ENCODE measurements at places on chromosomes 13 and 19.
A peak's percentile ranks its signal among the peaks of the same experiment; 100 is the strongest.

DNA sequence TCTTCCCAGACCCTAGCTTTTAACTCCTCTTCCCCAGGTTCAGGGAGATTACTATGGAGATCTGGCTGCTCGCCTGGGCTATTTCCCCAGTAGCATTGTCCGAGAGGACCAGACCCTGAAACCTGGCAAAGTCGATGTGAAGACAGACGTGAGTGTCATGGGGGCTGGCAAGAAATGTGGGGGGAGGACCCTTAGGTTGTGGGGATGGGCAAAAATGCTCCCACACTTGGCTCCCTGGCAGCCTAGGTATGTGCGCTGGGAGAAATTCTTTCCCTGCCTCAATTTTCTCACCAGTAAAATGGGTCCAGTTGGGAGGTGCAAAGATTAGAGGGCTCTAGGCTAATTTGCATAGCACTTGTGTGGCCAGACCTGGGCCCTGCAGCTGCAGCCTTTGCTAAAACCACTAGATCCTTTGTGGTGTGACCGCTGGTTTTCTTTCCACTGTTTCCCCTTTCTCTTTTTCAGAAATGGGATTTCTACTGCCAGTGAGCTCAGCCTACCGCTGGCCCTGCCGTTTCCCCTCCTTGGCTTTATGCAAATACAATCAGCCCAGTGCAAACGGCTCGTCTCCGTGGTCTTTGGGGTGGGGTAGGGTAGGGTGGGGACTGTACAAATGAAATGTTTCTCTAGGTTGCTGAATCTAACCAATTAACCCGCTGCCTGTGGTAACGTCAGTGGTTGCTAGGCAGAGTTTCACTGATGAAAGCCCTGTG is 959 bp upstream of the RAB4B start:
- peak; percentile 95 for DNase-seq

DNA sequence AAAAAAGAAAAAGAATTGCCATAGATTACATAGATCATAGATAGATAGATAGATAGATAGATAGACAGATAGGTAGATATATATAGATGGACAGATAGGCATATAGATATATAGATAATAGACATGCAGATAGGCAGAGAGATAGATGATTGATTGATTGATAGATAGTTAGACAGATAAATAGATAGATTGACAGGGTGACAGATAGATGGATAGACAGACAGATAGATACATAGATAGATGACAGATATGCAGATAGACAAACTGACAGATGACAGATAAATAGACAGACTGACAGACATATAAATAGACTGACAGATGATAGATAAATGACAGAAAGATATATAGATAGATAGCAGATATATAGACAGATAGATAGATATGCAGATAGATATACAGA is 474.0 kb downstream of the IRS2 start:
- DNase-seq: no peak

GRCh38 chr19:29683009-29683408 is 17.7 kb downstream of the PLEKHF1 start:
- DNase-seq: no peak

DNA sequence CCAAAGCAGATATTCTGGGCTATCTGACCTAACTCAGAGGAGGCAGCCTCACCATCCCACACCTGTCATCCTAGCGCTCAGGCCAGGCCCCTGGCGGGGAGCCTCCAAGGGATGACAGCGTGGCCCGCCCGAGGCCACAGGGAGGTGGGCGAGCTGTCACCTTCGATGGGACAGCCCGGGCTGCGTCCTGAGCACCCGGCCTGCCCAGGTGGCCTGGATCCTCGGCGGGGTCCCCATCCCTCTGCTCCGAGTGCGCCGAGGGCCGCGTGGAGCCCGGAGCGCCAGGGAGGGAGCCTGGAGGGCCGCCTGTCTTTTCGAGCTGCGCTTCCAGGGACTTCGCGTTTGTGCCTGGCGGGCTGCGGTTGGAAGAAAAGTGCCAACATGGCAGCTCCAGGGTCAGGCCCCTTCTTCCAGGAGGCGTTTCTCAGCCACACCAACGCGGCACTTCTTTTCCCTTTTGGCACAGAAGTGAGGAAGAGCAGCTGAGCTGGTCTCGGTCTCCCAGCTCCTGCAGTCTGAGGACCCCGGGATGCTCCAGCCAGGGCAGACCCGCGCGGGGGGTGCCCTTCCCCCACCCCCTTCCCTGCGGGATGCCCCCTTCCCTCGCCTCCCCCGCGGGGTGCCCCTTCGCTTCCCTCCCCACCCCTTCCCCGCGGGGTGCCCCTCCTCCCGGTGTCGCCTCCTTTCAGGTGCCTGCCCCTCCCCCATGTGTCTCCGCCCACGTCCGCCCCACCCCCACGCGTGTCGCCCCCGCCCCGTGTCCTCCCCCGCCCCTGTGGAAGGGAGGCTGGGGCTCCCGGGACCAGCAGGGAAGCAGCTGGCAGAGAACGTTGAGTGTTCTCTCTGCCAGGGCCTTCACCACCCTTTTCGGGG is 42.3 kb downstream of the GJA3 start:
- peak; percentile 44 for DNase-seq

- DNase-seq: no peak
Measured at GRCh38 chr19:16204005-16204294, 6.2 kb downstream of the AP1M1 start.

DNA sequence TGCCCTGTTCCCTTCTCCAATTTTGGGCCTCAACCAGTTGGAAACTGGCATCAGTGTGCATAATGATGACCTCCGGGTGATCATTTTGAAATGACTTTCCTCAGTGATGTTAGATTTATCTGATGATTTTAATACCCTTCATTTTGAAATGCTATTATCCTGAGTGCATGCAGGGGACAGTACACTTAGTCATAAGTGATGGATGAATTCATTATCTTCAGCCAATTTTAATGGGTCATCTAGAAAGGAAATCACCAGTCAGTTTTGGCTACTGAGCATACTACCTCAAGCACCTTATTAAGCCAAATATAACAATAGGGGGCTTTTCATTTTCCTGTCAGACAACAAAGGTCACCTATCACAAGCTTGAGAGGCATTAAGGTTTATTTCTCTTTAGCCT is 118.5 kb upstream of the MIR17HG start:
- DNase-seq: no peak

DNA sequence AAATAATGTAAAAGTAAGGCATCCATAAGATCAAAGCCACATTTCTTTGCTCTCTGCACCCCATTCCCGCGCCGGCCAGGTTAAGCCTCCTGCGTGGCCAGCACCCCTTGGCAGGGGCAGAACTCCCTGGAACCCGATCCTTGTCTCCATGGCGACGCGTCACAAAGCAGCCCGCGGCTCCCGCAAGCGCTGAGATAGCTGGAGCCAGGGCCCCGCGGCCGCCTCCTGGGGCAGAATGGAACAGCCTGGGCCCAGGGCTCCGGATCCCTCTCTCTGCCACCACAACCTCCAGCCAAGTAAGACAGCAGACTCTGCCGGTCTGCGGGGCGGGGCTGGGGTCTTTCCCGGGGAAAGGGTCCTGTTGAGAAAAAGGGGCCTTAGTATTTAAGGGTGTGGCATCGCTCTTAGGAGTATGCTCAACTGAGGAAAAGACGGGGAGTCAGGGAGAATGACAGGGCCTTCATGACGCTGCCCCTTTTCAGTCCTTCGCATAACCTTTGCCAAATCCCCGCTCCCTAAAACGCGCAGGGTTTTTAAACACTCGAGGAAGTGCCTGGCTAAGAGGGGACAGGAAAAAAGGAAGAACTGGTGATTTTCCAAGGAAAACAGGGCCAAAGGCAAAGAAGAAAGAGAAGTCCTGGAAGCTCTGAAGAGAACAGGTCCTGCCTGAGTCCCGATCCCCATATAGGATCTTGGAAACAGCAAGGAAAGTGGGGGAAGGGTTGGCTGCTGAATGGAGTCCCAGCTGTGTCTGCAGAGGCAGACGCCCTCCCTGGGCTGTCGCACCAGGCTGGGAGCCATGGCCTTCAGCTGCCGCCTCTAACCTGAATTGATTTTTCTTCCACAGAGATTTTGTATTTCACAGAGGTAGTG is at the start of gene TEX26:
Gene TEX26, plus strand, starts transcription at position 176 of the 873 bp plus-strand sequence. Its CDS starts 60 bp downstream, at position 236.
- no peak for DNase-seq

DNA sequence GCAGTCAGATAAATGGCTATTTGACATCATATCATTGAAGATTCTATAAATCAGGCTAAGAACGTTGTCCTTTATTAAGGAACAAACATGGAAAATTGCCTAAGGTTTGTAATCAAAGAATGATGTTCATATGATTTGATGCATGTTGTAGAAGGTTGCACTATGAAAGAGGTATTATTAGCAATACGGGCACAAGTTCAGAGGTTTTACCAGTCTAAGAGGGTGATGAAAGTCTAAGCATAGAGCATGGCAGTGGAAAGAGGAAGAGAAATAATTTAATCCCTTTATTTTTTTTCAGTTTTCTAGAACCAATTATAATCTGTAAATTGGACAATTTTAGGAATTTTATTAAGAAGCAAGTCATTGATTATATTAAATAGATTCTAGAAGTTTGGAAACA is 450.7 kb downstream of the FGF14 start:
- DNase-seq: no peak

DNA sequence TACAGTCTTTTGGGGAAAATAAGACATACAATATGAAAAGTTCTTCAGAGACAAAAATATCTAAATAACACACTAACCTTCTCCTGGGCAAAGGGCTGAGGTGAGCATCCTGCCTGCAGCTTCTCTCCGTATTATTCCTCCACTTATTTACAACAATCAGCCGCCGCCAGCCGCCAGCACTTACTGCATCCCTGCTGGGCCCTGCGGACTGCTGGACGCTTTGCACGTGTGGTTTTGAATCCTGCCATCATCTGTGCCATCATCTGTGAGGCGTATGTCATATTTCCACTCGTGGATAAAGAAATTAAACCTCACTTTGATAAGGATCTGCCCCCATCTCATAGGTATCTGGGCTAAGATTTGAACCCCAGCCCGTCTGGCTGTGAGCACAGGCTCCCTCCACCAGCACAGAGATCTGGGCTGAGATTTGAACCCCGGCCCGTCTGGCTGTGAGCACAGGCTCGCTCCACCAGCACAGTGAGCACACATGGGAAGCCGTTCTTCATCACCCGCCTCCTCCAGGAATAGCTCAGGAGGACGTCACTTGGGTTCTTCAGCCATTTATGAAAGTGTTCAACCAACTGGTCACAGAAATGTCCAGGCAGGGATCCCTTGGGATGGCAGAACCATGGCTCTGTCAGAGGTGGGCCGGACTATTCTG is 35.2 kb upstream of the TUBGCP3 start:
- no peak for DNase-seq

DNA sequence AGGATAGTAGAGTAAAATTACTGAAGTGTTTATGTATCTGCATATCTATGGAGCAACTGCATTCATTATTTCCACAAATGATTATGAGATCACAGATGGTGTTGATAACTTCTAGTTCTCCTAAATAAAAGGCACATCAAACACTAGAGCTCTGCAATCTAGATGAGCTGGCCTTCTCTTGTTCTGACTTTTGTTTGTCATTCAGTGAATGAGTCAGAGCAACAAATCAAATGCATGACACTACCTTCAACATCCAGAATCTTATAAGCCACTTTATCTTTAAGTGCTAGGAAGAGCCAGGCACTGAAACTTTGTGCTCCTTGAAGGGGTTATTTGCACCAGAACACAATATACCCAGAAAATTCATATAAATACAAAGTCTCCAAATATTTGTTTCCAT is 456.0 kb downstream of the PCDH17 start:
- DNase-seq: no peak

DNA sequence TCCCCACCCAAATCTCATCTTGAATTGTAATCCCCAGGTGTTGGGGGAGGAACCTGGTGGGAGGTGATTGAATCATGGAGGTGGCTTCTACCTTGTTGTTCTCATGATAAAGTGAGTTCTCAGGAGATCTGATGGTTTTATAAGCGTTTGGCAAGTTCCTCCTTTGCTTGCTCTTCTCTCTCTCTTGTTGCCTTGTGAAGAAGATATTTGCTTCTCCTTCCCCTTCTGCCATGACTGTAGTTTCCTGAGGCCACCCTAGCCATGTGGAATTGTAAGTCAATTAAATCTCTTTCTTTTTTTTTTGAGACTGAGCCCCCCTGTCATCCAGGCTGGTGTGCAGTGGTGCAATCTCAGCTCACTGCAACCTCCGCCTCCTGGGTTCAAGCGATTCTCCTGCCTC is 34.4 kb downstream of the VSTM1 start:
- no peak for DNase-seq

GRCh38 chr13:97276862-97277269 is 54.7 kb downstream of the MBNL2 start:
- no peak for DNase-seq

DNA sequence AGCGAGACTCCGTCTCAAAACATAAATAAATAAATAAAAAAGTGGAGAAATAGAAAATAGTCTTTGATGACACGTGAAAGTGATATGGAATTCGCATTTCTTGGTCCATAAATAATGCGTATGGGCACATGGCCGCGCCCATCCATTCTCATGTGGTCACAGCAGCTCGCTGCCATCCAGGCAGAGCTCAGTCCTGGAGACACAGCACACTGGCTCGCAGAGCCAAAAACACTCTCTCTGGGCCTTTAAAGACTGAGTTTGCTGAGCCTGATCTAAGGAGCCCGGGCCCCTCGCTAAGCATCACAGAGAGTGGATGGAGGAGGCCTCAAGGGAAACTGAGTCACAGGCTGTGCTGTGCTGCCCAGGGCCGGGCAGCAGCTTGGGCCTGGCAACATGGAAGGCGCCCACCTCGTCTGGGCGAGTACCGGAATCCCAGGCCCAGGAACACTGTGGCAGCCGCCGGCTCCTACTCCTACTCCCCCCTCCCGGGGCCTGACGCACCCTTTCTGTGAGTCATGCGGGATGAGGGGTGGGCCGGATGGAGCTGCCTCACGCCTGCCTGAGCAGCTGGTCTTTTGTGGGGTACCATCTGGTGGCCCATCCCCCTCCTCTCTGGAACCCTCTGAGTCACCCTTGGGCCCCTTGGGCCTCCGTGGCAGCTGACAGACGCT is 28.9 kb upstream of the CACTIN start:
- no peak for DNase-seq

GRCh38 chr19:58395979-58396627 is 647 bp downstream of the RNF225 start:
- DNase-seq: no peak

- DNase-seq: no peak
Measured at GRCh38 chr13:45833242-45833641, 18.3 kb downstream of the SIAH3 start.

DNA sequence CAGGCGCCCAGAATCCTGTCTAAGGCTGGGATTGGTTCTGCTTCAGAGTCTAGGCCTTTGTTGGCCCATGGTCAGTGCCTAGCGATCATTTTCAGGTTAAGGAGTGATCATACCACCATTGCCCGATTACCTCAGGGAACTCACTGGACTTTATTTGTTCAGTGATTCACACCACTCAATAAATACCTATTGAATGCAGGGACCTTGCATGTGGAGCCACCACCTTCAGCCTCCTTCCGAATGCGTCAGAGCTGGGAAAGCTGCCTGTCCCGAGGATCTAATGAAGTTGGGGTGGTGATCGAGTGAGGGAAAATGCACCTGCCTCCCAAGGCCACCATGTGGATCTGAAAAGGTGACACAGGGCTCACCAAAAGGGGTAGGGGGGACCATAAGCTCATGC is 40.0 kb upstream of the POU2F2 start:
- no peak for DNase-seq

- DNase-seq: no peak
Measured at GRCh38 chr13:109665781-109666249, 120.6 kb downstream of the IRS2 start.
